ENCODE measurements at places on chromosomes 3 and 15.
A peak's percentile ranks its signal among the peaks of the same experiment; 100 is the strongest.

DNA sequence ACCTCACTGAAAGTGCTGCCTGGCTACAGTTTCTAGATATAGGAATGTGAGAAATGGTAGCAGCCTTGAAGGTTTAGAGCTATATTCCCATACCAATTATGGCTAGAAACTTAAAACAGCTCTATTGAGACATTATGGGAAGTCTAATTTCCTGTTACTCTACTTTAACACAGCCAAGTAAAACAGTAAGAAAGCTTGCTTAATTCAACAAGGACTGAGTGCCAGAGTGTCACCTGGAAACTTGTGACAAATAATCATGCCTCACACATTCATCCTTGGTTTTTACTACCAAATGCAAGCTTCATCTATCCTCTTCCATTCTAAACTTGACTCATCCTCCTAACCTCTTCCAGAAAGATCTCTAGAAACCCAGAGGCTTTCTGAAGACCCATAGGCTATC is 41.7 kb downstream of the UBE3A start:
- no peak for DNase-seq

DNA sequence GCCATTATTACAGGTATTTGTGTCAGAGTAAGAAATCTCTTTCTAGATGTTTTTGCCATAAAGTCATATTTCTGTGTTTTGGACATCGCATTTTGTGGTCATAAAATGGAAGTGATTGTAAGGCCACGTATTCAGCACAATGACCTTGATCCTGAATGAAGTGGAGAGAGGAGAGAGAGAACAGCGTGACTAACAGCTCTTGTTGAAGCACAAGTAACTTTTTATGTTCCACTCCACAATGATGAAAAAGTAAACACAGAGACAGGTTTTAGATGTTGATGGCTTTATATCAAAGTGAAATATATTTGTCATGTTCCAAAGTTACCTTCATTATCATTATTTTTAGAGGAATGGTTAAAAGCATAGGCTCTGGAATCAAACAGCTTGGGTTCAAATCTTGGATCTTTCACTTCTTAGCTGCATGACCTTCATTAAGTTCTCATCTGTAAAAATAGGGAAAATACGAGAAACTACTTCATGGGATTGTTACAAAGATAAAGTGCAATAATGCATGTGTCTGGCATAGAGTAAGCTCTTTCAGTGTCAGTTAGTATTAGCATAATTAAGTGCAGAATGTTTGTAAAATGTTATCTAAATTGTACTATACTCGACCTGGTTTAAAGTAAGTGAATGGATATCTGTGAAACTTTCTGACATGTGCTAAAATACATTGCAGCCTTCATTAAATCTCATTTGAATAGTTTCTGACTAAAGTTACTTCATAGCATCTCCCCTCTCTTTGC is 341.5 kb upstream of the DNAJC19 start:
- DNase-seq: no peak

DNA sequence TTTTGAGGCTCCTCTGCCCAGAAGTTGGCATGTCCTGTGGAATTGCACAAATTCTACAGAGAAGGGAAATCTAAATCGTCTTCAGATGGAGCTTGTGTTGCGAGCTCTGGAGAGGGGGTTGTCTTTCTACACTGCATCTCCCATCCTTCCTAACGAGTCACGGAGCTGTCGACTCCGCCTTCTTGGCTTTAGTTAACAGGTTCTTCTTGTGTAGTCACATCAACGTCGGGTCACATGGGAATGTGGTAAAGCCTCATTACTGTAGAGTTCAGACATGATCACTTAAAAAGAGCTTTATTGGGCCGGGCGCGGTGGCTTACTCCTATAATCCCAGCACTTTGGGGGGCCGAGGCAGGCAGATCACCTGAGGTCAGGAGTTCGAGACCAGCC is 60.0 kb downstream of the DNASE1L3 start:
- no peak for DNase-seq

DNA sequence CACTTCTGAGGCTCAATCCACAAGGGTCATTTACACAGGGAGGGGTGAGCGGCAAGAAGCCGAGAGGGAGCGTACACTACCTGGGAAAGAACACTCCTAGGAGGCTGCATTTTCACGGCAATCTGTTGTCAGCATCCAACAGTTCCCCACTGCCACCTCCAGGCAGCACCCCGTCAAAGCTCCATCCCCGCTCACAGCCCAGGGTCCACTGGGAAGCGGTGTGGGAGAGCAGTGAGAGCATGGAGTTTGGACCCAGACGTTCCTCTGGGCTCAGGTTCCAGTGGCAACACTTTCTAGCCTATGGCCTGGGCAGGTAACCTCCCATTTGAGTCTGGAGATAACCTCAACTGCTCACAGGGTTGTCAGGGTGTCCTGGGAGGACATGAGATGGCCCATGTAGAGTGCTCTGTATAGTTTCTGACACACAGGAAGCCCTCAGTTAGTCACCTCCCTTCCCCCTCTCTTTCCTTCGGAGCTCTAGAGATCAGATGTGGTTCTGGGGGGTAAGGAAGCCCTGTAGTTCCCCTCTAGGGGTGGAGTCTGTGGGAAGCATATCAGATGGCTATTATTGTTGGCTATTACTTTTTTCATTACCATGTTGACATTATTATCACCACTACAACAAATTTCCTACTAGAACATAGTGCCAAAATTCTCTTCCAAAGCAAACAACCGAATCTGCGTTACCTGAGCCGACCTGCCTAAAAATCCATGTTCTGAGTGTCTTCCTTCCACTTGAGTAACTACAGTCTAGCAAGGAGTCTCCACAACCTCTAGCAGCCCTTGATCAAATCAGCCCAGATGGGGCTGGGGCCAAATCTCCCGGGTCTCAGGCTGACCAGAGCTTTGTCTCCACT is 29.1 kb downstream of the RUVBL1 start:
- no peak for DNase-seq

- DNase-seq: peak; percentile 26
These were observed 127.0 kb downstream of the EPHB1 start for GRCh38 chr3:134922101-134922500.

- DNase-seq: no peak
These were observed 105.1 kb downstream of the SNRPN start for GRCh38 chr15:25059698-25060471.

DNA sequence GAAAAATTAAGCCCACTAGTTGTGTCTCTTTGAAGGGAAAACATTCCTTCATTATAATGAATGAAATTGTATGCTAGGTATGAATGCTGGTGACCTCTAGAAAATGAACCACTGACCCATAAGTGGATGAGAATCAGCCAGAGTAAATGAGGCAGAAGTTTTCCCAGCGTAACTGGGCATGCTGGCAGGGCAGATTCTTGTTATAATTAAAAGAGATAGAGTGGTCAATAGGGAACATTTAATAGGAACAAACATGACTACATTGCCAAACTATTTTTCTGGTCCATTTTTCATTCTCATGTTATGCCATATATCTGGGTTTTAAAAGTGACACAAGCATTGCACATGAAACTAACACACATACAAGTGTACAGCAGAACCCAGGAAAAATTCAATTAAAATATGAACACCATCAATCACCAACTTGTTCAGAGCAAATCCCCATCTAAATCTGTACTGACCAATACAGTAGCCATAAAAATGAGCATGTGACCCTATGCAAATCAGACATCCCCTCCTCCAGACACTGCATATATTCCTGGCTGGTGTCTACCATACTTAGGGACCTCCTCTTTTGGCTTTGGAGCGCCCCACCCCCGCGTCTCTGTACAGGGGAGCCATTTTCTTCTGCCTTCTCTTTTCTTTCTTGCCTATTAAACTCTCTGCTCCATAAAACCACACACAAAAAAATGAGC is 4.0 kb downstream of the CLRN1 start:
- DNase-seq: no peak

DNA sequence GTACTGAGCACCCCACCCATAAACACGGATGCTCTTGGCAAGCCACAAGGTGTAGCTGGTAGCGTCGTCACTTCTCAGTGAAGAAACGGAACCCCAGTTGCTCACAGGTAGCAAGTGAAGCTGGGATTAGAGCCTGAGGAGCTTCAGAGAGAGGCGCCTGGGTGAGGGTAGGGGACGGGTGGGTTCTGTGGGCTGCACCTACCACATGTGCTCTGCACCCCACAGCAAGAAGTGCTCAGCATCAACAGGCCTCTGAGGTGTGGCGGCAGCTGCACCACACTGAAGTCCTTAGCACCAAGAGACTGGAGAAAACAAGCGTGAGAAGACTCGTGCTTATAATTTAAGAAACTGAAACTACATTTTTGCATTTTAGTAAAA is 9.8 kb downstream of the MAP6D1 start:
- no peak for DNase-seq

- DNase-seq: no peak
These were observed 33.6 kb downstream of the SSUH2 start for GRCh38 chr3:8610951-8611350.

DNA sequence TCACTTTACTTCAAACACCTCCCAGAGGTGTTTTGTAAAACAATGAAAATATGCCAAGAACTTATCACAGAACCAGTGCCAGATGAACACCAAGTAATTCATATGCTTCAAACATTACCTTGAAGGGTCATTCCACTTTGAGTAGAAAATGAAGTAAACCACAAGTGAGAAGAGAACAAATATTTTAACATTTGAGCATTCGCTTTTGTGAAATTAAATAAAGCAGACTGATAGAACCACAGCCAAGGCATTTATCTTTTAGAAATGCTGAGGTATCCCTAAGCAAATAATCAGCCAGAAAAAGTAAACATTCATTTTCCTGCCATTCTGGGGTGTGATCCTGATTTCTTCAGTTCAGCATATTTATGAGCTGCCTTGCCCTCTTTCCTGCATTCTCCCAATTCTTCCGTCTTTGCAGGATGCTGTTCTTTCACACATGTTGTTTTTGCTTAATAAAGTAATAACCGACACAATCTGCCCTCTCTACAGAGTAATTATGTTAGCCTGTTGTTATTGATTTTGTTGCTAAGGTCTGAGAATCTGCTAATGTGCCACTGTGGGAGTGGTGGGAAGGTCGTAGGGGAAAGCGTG is 235.6 kb upstream of the TGFBR2 start:
- DNase-seq: no peak

DNA sequence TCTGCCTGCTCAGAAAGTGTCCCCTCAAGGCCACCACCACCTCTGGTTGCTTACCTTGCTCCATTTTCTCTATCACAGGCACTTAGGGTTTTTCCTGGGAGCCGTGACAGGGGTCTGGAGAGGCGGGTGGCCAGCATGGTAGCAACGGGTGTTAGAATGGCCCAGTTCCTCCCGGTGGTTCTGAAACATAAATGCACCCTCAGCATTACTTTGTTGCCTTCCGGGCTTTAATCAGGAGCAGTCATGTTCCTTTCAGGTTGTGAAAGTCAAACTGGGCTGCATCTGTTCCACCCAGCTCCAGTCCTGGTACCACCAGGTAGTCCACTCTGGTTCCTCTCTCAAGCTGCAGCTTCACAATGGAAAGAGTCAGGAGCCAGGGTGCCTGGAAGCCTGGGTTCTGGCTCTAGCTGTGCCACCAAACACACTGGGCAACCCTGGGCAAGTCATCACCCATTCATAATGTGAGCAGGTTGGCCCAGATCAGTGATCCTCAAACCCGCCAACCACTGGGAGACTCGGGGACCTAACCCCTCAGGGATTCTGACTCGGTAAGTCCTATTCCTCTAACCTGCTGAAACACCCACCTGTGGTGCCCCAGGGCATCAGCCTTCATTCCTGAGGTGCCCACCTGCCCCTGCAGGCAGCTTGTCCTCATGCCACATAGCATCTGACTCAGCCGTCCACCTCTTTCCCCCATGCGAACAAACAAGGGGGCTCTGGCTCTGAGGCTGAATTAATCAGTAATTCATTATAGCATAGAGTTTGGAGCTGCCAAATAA is 9.3 kb downstream of the BDH1 start:
- no peak for DNase-seq

- DNase-seq: no peak
These were observed 36.9 kb upstream of the PIAS1 start for GRCh38 chr15:68017201-68017600.

- DNase-seq: no peak
These were observed 9.6 kb downstream of the C3orf18 start for GRCh38 chr3:50557915-50558314.

- no peak for DNase-seq
These were observed 19.1 kb downstream of the ZDHHC19 start for GRCh38 chr3:196192036-196192523.

- no peak for DNase-seq
These were observed 3.2 kb upstream of the SCG3 start for GRCh38 chr15:51678096-51678495.

GRCh38 chr3:152338159-152338720 is 69.5 kb downstream of the MBNL1 start:
- no peak for DNase-seq

DNA sequence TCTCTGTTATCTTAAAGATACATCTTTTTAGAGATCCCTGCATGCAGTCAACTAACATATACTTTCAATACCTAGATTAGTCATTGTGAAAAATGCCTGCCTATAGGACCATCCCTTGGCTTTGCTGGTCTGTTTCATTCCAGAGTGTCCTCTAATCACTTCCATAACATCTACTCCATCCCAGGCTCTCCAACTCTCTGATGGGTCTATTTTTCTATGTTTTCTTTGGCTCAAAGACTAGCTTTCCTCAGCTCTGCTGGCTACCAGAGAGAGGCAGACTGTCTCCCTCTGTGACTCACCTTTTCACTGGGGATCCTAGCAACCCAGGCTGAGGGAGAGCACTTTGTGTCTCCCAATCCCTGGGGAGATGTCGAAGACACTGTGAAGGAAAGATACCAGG is 547.7 kb upstream of the MCTP2 start:
- no peak for DNase-seq

DNA sequence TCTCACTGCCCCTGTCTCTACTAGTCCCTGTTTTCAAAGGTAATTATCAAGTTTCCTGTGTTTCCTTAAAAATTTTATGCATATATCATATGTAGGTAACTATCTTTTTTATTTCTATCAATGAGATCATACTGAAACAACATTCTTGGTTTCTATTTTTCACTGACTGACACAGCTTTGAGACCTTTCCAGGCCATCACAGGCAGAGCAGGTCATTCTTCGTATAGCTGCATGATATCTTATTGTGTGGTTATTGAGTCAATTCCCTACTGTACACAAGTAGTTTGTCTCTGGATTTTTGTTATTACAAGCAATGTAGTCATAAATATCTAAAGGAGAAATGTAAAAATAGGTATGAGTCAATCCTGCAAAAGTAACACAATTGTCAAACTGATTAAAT is 169.6 kb downstream of the CFAP20DC start:
- DNase-seq: no peak

DNA sequence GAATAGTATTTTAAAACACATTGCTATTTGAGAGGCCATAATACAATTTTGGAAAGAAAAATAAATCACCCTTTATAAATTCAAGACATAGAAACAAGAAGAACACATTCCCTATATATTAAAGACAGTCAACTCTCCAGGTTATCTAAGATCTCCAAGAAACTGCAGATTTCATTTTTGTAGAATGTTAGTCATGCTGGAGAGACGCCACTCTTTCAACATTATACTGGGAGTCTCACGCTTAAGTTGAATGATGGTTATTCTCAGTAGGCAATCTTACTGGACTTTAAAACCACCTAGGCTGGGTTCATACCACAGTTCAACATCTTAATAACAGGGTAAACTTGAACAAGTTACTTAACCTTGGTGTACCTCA is 3.6 kb upstream of the CHRM5 start:
- no peak for DNase-seq

Data from NCI-H526 (cell line).